ENCODE measurements at places on chromosomes 12 and 14.

DNA sequence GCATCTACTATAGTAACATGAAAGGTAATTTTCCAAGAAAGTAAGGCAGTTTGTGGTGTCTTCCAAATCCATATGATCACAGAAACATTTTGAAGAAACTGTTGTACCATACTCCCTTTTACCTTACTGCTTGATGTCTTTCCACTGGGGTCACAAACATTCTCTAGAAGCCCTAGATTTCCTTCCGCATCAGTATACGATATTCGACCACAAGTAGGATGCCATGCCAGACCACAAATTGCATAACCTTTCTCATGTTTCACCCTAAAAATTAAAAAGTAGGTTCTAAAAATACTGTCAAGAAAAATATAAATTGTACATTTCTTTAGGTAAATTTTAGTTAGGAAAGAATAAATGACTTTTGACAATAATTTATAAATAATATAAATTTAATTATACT, 26.5 kb downstream of the WDHD1 start:
- no peak for DNase-seq

GRCh38 chr12:68007033-68007432, 17.8 kb downstream of the IFNG-AS1 start:
- DNase-seq = no peak

GRCh38 chr12:76310110-76310509, 38.1 kb downstream of the BBS10 start:
- DNase-seq = no peak

- no peak for DNase-seq
Measured at GRCh38 chr12:28027947-28028724, 55.6 kb upstream of the PTHLH start.

DNA sequence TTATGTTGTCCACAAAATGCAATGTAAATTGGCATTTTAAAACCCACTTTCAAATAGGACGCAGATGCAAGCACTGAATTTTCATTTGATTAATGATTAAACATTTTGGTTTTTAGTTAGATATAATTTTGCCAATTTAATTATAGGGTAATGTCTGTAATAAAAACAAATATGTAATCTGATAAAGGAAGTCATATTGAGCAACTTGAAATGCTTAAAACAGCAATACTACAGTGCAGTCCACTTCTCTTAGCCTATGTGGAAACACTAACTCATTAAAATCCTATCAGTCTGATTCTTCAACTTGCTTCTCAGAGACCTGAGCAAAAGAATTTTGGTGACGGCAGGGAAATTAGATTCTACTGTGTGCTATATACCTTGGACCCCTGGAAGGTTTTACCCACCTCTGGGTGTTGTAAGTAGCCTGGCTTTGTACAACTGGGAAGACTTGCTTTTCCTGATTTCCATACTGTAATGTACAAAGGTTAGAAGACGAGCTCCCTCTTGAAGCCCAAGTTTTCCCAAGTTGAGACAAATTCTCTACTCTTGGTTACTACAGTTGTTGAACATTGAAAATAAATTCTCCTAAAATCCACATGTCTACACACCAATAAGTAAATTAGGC, 4.1 kb downstream of the TRHDE start:
- no peak for DNase-seq

DNA sequence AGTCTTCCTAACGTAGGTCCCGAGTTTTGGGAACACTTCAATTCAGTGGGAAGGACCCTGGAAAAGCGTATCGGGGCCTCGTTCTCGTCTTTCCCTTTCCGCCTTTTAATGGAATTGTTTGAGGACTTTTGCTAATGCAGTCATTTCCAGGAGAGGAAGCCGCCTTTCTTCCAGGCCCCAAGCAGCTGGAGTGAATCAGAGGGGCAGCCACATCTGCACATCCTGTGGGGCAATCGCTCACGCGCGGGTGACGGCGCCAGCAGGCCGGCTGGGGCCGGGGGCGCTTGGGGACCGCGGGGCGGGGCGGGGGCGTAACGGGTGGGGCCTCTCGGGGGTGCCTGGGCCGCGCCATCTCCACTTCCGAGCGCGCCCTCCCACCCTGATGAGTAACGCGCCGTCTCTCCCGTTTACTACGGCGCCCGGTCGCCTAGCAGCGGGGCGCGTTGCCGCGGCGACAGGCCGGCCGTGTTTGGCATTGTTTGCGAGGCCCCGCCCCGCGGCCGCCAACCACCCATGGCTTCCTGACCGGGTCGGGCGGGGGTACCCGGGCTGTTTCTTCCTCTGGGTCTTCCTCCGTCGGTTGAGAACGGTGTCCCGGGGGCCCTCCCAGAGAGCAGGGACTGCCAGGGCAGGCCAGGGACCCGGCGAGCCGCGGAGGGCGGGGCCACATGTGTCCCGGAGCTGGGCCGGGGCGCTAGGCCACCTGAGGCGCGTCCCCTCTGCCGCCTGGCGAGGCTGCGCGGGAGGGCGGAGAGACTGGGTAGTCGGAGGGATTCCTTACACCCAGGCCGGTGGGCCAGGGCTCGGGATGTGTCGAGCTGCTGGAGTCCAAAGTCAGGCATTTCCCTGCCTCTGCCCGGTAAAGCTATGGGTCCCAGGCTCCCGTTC, 2.3 kb downstream of the GSG1 start:
- DNase-seq = no peak

GRCh38 chr12:56206452-56207166, 15.1 kb downstream of the RNF41 start:
- no peak for DNase-seq

- no peak for DNase-seq
Measured at GRCh38 chr12:47265391-47265790, 185.6 kb upstream of the AMIGO2 start.

DNA sequence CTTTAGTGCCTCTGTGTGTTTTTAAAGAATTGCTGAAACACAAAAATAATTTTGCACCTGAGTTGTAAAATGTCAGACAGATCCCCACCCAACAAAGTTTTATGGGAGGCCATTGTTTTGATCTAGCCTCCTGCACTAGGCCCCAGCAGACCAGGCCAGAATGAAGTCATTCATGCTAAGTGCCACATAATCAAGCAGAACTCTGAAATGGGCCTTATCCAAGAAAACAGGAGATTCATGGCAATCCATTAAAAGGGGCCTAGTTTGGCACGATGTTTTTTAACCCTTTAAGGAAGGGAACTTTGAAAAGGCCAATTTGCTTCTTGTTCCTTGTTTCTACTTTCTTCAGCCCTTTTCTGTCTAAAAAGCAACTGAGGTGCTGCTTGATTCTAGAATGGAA, 260.9 kb downstream of the ITPR2 start:
- no peak for DNase-seq

DNA sequence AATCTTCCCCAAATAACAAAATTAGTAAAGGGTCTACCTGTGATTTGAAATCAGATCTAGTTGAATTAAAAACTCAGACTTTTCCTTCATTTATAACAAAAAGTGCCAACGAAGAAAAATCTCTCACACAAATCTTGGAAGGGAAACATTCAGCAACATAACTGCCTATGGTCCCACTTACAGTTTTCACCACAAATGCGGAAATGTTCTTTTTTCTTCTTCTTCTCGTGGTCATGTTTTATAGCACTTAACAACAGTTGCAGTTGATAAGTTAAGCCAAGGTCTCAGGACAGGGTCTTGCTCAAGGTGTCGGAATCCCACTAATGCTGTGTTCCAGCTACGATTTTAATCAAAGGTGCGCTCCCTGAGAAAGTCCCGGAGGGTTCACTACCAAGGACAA, 10.1 kb downstream of the RNASE6 start:
- DNase-seq = no peak

DNA sequence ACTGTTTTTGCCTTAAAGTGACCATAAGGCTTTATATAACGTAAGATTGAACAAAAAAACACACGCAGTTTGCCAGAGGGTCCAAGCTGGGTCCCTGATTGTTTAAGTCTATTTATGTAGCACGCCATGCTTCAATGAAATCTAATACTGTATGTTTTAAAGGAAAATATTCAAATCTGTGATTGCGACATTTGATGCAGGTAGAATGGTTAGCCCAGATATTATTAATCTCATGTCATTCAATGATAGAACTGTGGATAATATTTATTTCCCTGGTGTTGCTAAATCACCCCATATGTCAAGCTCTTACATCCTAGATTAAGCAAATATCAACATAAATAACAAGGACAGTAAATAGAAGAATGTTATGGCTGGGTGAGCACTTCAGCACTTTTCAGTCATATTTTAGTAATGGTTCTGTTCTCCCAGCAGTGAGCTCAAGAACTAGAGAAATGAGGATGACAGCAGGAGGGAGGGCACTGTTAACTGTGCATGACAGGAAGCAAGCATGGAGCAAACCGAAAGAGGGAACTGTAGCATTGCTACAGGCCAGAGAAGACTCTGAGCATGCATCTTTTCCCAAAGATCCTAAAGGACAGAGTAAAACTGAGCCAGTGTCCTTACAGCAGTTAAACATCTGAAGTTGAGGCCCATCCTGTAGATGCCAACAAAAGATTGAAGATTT, 465.7 kb upstream of the MGAT4C start:
- no peak for DNase-seq

DNA sequence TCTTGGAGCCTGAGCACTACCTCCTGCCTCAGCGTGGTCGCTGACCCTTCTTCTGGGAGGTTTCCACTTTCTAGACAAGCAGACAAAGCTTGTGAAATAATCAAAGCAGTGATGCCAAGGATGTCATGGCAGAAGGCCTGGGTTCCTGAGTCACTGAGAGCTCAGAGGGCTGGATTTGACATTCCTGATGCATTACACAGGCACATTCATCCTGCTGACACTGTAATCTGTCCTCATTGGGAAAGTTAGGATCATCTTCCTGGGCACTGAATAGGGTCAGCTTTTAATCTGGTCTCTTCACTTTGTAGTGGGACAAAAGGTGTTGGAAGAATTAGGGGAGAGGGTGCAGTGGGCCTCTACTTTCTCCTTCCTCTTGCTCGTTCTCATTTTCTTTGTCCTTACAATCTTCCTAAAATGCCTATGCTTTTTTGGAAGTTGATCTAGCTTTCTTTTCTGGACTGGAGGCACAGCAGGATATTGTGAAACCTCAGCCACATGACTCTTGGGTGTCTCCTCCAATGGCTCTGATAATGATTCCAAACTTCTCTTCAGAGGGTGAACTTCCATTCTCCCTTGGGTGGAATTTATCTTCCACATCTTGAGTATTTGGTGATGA, 29.6 kb downstream of the EEA1 start:
- DNase-seq = no peak

- DNase-seq = no peak
Measured at GRCh38 chr12:59393506-59393905, 202.3 kb upstream of the SLC16A7 start.

DNA sequence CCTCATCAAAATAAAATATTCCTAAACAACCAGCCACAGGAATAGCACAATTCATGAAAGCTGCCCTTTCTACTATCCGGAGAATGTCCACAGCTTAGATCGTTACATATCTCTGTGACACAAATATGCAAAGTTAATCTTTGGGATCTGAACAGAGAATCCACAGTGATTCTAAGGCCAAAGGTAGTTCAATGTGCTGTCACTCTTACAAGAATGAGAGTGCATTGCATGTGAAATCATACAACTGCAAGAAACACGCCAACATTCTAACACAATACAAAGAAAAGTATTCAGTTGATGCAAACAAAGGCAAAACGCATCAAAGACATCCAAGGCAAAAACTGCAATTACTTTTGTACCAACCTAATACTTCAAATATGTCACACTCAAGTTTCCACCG, 60.4 kb downstream of the KSR2 start:
- DNase-seq = no peak

DNA sequence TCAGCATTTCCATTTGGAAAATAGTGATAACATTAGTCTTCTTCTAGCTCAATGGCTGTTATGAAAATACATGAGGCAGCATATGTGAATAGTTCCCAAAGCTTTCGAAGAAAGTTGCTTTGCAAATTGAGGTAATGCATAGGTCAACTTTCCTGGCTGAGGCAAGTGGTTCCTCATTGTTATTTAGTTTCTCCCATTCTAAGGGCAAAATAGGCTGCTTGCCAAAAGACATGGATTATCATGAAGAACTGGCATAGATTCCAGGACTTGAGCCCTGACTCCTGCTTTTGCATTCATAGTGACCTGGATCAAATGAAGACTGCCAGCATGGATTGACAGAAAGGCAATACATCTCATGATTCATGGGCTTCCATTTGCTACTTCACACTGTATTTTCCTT, 35.7 kb downstream of the LRFN5 start:
- DNase-seq = no peak

DNA sequence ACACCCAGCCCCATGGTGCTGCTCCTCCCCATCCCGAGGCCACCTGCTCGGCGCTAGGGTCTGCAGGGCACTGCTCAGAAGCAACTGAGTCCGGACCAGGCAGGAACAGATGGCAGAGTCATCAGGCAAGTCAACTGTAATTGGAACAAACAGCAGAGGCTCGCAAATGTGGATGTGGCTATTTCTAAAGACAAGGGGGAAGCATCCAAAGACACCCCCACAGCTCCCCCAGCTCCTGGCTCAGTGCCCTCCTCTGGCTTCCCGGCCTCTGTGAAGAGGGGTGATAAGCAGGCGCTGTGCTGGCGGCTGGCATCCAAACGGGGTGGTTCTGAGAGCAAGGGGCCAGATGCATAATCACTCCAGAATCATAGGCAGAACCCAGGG, 125.6 kb downstream of the PIWIL1 start:
- peak; percentile 26 for DNase-seq

DNA sequence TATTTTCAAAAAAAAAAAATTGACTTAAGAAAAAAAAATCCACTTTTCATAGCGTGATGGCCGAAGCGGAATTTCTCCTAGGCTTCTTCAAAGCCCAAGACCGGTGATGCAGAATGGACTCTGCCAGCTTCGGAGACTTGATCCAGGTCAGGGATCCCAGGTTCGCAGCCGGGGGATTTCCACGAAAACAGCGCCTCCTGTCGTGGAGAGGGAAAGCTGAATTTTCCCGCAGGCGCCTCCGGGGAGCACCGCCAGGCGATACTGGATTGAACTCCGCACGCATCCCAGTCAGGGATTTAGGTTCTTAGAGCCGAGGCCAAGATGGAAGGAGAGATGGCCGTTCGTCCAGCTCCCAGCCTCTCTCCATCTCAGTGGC, 2.1 kb downstream of the TTC6 start:
- no peak for DNase-seq
